Activated CD4-positive, alpha-beta T cell treated with anti-CD3 and anti-CD28 coated beads, Interleukin-2, amount 50 U/mL, for 24 hours (primary cell): ENCODE measurements at places on chromosomes 13 and 19.

DNA sequence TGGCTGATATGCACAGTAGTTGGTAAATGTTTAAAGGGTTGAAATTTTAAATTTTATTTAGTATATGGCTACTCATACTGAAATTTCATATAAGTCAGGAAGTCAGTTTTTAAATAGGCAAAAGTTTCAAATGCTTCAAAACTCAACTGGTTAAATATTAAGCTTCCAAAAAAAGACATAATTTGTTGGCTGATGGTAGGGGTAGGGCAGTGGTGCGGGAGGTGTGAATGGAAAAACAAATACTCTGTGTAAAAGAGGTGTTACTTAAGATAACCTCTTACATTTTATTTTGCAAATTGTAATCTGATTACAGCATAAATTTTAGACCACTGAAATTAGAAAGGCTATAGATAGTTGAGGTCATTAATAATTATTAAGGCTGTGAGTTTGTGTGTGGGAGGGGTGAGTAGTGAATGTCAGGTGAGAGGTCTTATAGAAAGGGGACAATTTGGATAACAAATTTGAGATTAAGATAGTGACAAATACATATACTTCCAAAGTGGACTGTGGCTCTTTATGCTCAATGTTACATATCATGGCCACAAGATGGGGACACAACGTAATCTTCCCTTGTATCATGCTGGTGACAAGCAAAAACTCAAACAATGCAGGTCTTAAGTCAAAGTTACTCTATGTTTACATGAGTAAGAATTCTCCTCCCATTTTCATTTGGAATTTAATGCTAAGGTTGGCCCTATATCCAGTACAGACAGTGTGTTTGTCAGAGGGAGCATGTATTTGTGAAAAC, 36.6 kb upstream of the OXGR1 start:
- DNase-seq: no peak

- no peak for DNase-seq
Measured at GRCh38 chr13:60619461-60619860, 222.4 kb downstream of the TDRD3 start.

DNA sequence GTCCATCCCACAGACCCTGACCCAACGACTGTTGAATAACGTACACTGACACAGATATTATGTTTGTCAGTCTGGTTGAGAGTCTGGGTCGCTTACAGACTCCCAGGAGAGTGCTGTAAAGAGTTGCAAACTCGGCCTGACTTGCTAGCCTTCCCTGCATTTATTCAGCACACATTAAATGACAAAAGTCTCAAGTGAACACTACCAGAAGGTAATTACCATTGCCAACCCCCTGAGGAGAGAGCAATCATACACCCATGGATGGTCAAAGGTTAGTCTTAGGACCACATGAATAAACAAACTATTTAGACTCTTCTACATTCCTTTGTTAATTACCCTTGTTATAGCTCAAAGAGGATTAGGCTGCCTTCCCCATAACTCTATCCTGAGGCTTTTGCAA, 1048.6 kb downstream of the PCDH17 start:
- no peak for DNase-seq

- DNase-seq: no peak
Measured at GRCh38 chr13:99356012-99356261, 48.7 kb upstream of the GPR183 start.

DNA sequence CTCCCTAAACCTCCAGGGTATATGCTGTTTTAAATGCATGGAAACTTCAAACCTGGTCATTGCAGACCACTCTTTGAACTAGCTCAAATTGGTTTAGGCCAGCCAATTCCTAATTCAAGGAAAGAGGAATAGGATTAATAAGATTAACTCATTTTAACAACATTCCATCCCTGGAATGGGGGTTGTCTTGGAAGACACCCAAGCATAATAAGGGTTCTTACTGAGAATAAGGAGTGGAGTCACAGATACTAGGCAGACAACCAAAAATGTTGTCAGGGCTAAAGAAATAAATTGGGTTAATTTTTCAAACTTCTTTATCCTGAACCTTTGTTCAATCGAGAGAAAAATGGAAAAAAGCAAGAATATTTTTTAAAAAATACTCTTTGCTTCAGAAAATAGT, 186.2 kb downstream of the PCDH9 start:
- DNase-seq: no peak

- DNase-seq: no peak
Measured at GRCh38 chr13:33183431-33184111, 102.0 kb downstream of the STARD13 start.

- DNase-seq: no peak
Measured at GRCh38 chr13:46281779-46282178, 70.1 kb downstream of the LRRC63 start.

GRCh38 chr19:10654610-10655456, 687 bp downstream of the ILF3 start:
- no peak for DNase-seq

DNA sequence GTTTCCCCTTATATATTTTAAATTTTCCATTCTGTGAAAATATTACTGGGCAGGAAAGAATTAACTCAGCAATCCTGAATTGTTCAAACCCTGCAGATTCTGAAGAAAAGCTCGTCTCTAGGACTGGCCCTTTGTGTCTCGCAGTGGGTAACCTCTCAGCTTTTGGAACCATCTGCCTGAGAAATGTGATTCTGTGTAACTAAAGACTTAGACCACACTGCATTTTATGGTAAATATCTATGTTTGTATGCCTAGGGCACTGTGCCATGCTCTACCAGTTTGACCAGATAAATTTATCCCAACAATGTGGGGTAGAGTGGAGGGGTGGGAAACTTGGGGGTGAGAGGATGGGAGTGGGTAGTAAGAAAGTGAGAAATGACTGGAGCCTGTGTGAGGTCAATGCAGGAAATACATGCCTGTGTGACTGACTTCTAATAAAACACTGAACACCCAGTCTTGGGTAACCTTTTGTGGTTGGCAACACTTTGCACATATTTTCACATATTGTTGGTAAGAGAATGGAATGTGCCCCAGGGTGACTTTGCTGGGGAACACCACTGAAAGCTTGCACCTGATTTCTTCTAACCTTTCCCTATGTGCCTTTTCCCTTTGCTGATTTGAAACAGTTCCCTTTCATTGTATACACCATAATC, 1181.9 kb downstream of the OLFM4 start:
- DNase-seq: no peak

- no peak for DNase-seq
Measured at GRCh38 chr19:6109947-6110346, 353 bp downstream of the RFX2 start.

GRCh38 chr13:74761801-74762757, 627.9 kb upstream of the KLF12 start:
- no peak for DNase-seq
